ENCODE measurements at places on chromosomes 4 and X.

GRCh38 chrX:40157228-40158035, 59.7 kb upstream of the BCOR start:
- no peak for DNase-seq

GRCh38 chr4:147971116-147971515, 239.2 kb downstream of the ARHGAP10 start:
- DNase-seq, result no peak

DNA sequence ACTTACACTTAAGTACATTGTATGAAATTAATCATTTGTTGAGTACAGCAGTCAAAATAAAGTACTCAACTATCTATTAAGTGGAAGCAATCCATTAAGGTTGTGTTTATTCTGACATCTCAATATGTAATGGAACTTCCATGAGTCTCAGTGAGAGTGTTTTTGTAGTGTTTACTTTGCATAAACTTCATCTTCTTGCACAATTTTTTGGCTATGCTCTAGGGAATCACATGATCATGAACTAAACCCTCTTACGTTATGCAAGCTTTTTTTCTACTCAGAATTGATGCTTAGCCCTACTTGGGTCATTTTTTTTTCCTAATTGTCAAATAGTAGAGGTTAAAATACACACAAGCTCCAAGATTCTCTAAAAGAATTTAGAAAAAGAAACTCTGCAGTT, 21.1 kb upstream of the PIGA start:
- DNase-seq, result no peak

DNA sequence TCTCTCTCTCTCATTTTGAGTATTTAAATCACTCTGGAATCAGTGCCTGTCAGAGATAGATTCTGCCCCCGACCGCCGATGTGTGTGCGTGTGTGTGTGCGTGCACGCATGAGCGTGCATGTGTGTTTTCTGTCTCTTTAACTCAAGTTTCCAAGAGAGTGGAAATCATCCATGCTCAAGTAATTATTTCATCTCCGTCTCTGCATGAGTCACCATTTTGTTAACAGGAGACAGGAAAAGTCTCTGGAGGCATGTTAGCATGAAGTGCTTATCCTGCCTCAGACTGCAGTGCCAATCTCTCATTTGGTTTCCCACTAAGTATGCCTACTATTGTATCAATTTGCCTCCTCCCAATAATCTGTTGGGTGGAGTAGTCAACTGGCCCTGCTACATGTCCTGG, 182.9 kb upstream of the NHS start:
- no peak for DNase-seq

- no peak for DNase-seq
These were observed 16.2 kb downstream of the BOD1L1 start for GRCh38 chr4:13611283-13611842.

- DNase-seq, result no peak
These were observed 58.0 kb upstream of the CHRDL1 start for GRCh38 chrX:110853610-110854009.

DNA sequence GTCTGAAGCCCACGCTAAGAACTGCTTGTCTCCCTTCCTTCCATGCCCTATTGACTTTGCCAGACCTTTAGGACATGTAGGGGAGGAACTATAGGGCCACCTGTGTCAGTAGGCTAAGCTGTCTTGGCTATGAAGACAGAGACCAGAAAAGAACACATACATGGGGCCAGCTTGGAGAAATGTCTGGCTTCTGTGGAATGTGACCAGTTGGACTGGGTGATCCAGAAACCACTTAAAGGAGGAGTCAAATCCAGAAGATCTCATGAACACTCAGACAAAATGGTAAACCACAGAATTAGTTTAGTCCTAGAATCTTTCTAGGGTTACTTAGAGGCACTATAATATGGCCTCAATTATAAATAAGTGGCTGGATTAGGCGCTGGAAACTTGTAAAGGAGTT, 42.0 kb downstream of the PHKA2 start:
- no peak for DNase-seq

DNA sequence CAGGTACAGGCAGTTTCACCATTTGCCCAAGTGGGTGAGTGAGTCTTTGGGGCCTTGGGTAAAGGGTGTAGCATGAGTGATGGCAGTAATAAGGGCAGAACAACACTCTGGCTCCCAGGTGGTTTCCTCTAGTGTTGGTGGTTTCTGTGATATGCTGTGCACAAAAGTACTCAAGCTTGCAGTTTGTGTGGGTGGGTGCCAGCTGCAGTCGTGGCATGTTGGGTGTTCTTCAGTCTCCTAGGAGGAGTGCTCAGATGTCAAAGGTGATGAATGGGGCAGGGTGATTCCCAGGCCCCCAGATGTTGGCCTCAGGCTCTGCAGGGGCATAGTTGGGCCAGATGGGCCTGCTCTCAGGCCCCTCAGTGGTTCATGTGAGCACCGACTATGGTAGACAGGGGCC, 166.1 kb upstream of the KLF8 start:
- DNase-seq, result no peak

DNA sequence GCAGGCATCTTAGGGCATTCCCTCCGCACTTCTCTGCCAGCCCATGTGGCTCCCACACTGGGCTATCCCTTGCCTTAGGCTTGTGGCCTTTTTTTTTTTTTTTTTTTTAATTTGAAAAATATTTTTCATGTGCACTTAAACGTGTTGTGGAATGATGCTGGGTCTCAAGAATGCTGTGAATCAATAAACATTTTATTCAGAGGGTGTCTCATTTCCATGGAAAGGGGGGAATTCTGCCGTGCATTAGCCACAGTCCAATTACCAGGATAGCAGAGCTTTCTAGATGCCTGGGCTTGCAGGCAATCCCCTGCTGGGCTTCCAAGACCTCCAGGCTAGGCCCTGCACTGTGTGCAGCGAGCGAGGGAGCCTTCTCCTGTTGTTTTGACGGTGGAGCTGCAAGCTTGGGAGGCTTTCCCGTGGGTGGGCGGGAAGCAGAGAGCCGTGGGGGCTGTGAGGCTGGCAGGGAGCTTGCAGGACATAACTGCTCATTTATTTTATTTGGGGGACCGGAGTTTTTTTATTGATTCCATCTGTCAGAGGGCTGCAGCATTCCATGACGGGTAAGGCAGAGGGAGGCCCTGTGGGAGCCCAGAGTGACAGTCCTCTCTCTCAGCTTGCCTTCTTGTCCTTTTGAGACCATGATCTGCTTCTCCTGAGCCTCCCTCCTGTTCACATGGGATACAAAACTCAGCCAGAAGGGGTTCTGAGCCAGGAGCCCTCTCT, 2.6 kb upstream of the CPZ start:
- no peak for DNase-seq

GRCh38 chrX:65920620-65921019, 119.3 kb downstream of the VSIG4 start:
- no peak for DNase-seq

DNA sequence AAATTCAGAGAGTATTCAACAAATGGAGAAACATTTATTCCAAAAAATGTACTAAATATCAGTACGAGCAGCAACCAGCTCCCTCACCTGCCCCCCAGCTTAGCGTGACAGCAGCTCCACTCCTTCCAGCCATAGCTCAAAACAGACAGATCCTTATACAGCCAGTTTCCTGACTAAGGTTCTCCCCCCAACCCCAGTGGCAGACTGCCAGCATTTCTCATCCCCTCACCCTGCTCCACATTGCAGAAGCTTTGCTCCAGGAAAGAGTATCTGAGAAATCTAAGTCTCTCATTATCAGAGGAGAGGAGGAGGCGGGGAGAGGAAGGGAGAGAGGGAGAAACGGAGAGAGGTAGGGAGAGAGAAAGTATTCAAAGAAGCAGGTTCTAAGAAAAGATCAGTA, 53.3 kb upstream of the PASD1 start:
- no peak for DNase-seq

DNA sequence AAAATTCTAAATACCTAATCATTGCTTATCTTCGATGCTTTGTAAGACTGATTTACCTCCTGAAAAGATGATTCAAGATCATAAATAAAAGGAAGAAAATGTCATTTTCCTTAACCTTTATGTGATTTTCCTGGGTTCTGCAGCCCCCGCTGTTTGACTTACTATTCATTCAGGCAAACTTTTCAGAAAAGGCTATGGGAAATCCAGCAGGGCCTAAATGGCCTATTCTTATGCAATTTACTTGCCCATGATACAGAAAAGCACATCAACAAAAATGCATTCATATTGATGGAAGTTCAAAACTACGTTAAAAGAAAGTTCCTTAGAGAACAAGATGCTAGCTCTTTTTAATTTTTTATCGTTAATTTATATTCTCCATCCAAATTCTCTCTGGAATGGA, 51.2 kb downstream of the TMEM144 start:
- no peak for DNase-seq

DNA sequence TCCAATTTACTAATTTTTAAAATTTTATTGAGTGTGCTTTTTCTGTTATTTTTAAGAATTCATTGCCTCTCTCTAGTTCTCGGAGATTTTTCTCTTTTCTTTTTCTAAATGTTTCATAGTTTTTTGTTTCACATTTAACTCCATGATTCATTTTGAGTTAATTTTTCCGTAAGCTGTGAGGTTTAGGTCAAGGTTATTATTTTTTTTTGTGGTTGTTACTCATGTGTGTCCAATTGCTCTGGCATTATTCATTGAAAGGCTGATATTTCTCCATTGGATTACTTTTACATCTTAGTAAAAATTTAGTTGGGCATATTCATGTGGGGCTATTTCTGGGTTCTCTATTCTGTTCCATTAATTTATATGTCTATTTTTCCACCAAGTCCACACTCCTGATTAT, 220.8 kb downstream of the MID1IP1 start:
- no peak for DNase-seq

- DNase-seq, result no peak
These were observed 23.2 kb downstream of the ENPEP start for GRCh38 chr4:110499126-110499525.

GRCh38 chr4:5142726-5143125, 91.4 kb downstream of the STK32B start:
- no peak for DNase-seq

GRCh38 chr4:9933184-9933583, 88.1 kb downstream of the SLC2A9 start:
- DNase-seq, result no peak

DNA sequence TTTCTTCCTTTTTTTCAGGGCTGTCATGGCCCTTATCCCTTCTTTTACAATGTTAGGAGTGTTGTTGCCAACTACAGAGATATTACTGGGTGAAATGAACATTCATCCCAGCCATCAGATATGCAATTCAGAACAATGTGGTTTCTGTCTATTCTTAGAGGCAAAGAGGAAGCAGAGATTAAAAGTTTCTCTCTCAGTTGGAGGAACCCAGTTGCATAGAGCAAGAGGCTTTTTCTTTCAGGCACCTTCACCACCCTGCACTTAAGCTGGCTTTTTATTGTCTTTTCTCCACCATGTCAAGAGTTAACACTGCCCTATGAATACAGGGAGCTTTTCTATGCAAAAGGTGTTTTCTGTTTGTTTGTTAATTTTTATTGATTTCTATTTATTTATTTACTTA, 1559.6 kb upstream of the IGFBP7 start:
- no peak for DNase-seq

DNA sequence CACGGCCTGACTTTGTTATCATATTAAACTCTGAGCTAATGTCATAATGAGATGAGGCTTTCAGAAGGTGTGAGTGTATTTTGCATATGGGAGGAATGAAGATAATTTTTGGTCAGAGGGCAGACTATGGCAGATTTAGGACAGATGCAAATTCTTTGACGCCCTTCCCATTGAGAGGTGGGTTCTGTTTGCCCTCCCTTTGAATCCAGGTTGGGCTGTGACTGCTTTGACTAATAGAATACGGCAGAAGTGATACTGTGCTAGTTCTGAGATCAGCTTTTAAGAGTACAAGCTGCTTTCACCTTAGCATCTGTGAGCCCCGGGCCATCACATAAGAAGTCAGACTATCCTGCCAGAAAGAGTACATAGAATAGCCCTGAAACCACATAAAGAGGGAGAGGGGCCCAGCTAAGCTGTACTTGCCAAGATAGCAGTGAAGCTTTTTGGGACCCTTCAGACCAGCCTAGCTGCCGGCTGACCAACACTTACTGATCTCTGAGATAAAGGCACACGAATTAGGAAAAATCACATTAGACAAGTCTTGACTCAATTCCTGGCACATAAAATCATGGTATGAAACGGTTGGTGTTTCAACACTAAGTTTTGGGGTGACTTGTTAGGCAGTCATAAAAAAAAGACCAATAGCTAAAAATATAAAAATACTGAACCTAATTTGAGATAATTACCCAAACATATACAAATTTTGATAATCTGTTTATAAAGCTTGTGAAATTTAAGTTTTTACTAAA, 166.7 kb upstream of the SH3RF1 start:
- no peak for DNase-seq

GRCh38 chr4:95674521-95674981, 125.8 kb upstream of the UNC5C start:
- no peak for DNase-seq

DNA sequence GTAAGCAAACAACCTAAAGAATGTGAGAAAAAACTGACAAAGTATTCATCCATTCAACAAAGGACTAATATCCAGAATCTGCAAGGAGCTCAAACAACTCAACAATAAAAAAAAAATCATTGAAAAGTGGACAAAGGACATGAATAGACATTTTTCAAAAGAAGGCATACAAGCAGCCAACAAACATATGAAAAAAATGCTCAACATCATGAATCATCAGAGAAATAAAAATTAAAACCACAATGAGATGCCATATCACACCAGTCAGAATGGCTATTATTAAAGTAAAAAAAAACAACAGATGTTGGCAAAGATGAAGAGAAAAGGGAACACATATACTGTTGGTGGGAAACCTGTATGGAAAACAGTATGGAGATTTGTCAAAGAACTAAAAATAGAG, 120.7 kb upstream of the ADGRL3 start:
- no peak for DNase-seq

- DNase-seq, result no peak
These were observed 15.2 kb downstream of the ETDC start for GRCh38 chrX:135324463-135324862.

GRCh38 chrX:150185766-150186165, 177.4 kb upstream of the MAMLD1 start:
- DNase-seq, result no peak

- no peak for DNase-seq
These were observed 60.8 kb upstream of the TBC1D14 start for GRCh38 chr4:6848717-6849305.

All from stimulated activated CD4-positive, alpha-beta T cell treated with anti-CD3 and anti-CD28 coated beads, Interleukin-4, amount 100 ng/mL, for 48 hours (primary cell).